ENCODE measurements at places on chromosomes 16 and 17.

GRCh38 chr17:66177048-66177447, 14.9 kb downstream of the CEP112 start:
- DNase-seq, result no peak

GRCh38 chr17:7496470-7497183, 12.5 kb downstream of the POLR2A start:
- no peak for DNase-seq

GRCh38 chr16:73002866-73003265, 45.1 kb downstream of the ZFHX3 start:
- no peak for DNase-seq

DNA sequence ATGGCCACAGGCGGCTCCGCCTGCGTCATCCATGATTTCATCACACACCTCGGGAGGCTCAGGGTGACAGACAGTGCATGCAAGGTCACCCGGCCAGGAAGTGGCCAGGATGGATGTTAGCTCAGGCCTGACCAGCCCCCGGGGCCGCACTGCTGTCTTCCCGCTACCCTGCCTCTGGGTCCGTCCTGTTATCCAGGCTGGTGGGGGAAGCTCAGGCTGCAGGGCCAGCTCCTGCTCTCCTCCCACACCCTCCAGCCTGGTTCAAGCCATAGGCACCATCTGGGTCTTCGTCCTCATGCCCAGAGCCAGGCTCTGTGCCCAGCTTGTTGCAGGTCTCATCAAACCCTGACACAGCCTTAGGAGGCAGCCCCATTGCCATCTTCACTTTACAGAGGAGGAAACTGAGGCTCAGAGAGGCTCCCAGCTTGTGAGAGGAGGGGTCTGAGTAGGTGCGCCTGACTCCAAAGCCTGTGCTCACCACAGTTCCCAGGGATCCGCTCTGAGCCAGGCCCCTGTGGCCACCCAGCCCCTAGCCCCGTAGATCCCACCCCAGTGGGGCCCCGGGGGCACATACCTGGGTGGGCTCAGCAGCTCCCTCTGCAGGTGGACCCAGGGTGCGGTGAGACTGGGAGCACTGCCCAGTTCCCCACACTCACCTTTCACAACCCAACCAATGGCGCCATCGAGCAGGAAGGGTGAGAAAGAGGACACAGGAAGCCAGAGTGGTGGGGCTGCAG, 412 bp upstream of the ADGRG3 start:
- no peak for DNase-seq

- DNase-seq, result no peak
Measured at GRCh38 chr16:72530434-72530833, 358.5 kb upstream of the PMFBP1 start.

DNA sequence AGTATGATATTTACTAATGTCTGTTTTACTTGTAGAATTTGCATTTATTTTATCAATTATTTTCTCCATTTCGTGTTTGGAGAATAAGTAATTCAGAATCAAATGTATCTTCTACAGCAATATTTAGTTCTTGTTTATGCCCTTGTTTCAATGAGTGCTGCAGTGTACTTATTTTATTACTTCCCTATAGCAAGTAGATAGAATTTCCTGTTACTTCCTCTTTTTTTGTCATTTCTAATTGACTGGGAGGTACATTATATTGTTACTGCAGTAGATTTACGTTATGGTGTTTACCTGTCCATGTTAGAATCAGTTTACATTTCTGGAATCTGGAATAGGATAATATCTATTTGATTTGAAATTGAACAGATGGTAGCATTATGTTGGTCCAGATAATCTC, 71.2 kb downstream of the OMG start:
- DNase-seq, result no peak

DNA sequence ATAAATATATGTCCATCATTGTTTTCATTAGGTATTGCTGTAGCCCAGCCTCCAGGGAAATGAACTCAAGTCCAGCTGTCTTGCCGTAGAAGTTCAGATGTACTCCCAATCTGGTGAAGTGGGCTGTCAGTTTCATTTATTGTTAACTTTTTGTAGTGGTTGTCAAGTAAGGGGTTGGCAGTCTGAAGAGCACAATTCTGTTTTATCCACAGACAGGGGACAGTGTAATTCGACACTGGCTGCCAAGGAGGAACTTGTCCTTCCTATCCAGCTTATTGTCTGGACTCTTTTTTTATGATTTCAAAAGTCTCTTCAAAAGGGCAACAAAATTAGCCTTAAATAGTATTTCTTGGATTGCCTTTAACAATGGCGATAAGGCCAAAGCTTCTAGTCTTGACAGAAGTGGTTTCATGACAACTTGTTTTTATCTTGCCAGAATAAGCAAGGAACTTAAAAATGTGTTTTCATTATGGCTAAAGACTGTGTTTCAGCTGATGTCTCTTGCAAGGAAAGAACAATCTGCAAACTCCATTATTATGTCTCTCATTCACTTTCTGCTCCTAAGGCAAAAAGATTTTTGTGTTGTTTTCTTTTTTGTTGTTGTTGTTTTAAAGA, 73.9 kb upstream of the TANC2 start:
- no peak for DNase-seq

- DNase-seq, result no peak
Measured at GRCh38 chr16:88022076-88023042, 71.1 kb downstream of the BANP start.

DNA sequence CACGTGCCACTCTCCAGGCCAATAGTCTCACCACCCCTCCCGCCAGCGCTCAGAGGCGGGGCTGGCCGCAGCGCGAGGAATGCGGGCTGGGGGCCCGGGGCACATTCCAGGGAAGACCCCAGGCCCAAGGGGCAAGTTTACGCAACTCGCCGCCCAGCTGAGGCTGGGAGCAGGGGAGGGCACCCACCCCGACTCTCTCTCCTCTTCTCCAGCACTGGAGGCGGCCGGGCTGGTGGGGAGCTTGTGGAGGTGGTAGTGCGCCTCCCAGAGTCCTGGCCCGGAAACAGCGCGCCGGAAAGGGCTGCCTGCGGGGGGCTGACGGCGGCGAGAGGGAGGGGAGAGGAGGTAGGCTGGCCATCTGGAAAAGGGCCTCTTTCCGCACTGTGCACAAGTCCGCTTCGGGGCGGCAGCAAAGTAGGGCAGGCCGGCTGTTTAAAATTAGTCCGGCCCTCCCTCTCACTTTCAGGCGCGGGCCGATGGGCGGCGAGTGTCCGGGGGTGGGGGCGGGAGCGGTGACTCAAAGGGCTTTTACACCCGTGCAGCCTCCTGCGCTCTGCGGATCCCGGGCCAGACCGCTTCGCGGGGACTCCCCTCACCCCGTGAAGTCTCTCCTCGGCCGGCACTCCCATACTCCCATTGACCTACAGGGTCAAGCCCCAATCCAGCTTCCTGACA, 1.1 kb downstream of the FHOD1 start:
- DNase-seq, result peak; percentile 63

- DNase-seq, result no peak
Measured at GRCh38 chr16:51719376-51719775, 568.3 kb upstream of the SALL1 start.

- no peak for DNase-seq
Measured at GRCh38 chr17:15091825-15092224, 173.3 kb downstream of the PMP22 start.

GRCh38 chr17:66426397-66427033, 124.1 kb downstream of the PRKCA start:
- no peak for DNase-seq

DNA sequence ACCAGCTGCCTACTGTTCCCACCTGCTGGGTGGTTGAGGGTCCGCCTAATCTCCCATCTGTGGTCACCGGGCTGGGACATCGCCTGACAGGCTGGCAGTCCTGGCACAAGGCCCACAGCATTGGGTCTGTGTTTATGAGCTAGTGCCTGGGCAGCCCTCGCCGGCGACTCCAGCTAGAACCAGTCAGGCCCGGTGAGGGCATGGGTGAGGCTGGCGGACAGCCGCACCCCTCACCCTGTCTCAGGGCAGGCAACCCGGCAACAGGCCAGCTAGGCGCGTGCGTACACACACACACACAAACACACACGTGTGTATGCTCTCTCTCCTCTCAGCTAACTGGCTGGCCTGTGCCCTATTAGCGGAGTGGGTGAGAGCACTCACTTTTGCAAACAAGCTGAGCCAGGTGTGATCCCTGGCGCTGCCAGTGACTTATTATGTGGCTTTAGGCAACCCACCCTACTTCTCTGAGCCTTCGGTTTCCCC, 10.4 kb downstream of the HSD11B2 start:
- no peak for DNase-seq

- DNase-seq, result no peak
Measured at GRCh38 chr16:84239909-84240308, at the start of gene KCNG4. Gene KCNG4, minus strand, starts transcription at chr16:84240012. Its CDS starts 2,527 bp downstream, at chr16:84237485.

GRCh38 chr16:10037751-10038150, 144.5 kb downstream of the GRIN2A start:
- DNase-seq, result no peak

DNA sequence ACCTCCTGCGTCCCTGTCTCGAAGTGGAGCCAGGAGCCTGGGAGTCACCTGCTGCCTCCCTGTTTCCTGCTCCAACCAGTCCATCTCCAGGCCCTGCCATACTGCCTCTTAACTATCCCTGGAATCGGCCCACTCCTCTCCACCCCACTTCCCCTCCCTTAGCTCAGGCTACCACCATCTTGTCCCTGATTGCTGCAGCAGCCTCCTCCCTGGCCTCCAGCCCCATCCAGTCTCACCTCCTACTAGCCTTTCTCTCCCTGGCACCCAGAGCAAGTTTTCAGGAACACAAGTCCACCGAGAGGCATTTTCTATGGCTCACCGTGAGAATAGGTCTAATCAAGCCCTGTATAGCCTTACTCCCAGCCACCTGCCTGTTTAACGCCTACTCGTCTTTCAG, 865 bp upstream of the CAMKK1 start:
- no peak for DNase-seq

- no peak for DNase-seq
Measured at GRCh38 chr17:6526362-6527152, 29.8 kb downstream of the PITPNM3 start.

- DNase-seq, result no peak
Measured at GRCh38 chr16:72101195-72101594, 7.5 kb downstream of the DHX38 start.

GRCh38 chr17:4584101-4584916, at the start of gene SMTNL2:
Gene SMTNL2, plus strand, starts transcription at chr17:4584529. Its CDS starts 77 bp downstream, at chr17:4584606.
- DNase-seq, result no peak

DNA sequence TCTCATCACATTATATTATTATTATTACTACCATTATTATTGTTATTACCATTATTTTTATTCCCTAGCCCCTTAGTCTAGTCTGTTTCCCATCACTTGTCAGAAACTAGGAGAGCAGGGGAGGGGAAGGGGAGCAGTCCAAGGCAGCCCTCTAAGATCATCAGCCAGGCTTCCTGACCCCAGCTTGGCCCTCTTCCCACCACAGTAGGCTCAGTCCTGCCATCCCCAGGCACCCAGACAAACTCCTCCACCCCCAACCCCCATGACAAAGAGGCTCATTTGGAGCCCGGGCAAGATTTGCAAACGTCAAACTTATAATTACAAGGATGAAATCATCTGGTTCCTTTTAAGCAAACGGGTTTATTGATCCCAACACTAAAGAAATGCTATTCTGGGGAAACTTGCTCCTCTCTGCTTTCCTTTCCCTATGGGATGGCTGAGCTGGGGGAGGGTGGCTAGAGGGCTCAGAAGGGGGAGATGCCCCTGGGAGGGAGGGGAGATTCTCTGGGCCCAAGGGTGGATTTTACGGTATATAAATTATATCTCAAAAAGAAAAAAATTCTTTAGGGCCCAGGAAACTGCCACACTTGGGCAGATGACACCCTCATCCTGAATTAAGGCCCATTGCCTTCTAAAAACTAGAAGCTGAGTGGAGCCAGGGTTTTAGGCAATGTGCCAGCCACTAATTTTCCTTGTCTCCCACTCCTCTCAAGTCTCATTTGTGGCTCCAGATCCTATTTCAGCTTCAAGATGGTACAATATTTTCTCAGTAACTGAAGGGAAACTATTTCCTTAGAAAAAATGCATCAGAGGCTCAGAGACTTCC, 4.4 kb upstream of the CBFB start:
- no peak for DNase-seq

- DNase-seq, result no peak
Measured at GRCh38 chr17:68602289-68602688, 1.1 kb upstream of the FAM20A start.

DNA sequence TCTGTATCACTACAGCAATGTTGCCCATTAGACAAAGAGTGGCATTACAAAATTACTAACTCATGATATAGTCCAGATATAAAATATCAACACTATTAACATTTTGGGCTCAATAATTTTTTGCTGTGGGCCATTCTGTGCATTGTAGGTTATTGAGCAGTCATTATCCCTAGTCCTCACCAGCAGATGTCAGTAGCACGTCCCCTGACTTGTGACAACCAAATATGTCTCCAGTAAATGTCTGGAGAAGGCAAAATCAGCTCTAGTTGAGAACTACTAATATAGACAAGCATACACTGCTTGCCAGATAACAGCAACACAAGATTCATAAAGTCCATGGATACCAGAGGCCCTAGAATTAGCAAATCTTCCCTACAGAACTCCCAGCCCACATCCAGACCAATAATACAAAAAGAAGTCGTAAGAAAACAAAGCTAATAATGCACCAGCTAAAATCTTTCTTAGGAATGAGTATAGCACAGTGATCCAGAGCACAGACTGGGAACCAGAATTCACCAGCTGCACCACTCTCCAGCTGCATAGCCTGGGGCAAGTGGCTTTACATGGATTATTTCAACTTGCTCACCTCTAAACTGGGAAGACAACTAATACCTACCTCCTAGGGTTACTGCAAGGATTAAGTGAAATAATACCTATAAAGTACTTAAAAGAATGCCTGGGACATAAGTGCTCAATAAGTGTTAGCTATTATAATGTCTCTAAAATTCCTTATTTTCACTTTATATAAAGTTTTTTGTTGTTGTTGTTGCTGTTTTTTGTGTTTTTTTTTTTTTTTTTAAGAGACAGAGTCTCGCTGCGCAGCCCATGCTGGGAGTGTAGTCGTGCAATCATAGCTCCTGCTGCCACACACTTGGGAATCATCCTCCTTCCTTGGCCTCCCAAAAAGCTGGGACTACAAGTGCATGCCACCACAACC, 23.7 kb downstream of the HELZ start:
- DNase-seq, result no peak

- no peak for DNase-seq
Measured at GRCh38 chr17:79537061-79537460, 73.8 kb downstream of the RBFOX3 start.

DNA sequence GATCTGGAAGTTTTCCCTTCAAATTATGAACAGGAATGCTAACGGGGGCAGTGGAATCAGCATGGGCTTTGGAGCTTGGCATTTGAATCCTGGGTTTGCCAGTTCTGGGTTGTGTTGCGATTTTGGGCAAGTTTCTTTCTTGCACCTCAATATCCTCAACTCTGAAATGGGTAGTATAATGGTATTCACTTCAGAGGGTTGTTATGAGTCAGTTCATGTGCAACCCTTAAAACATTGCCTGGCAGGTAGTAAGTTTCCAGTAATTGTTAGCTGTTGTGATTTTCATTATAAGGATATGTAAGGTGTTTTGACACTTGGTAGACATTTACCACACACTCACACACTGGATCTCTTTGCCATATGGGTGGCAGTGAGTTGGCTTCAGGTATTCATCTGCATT, 33.4 kb downstream of the SNX29 start:
- DNase-seq, result no peak
